ENCODE measurements at places on chromosomes 4 and X. TPM values are rescaled to one million over a fixed set of nuclear protein-coding genes. Genes with fewer than 3 reads are reported as not detected.

The FHDC1 gene
- total RNA-seq: 0.78 TPM

The USP17L18 gene
- not detected for total RNA-seq

DNA sequence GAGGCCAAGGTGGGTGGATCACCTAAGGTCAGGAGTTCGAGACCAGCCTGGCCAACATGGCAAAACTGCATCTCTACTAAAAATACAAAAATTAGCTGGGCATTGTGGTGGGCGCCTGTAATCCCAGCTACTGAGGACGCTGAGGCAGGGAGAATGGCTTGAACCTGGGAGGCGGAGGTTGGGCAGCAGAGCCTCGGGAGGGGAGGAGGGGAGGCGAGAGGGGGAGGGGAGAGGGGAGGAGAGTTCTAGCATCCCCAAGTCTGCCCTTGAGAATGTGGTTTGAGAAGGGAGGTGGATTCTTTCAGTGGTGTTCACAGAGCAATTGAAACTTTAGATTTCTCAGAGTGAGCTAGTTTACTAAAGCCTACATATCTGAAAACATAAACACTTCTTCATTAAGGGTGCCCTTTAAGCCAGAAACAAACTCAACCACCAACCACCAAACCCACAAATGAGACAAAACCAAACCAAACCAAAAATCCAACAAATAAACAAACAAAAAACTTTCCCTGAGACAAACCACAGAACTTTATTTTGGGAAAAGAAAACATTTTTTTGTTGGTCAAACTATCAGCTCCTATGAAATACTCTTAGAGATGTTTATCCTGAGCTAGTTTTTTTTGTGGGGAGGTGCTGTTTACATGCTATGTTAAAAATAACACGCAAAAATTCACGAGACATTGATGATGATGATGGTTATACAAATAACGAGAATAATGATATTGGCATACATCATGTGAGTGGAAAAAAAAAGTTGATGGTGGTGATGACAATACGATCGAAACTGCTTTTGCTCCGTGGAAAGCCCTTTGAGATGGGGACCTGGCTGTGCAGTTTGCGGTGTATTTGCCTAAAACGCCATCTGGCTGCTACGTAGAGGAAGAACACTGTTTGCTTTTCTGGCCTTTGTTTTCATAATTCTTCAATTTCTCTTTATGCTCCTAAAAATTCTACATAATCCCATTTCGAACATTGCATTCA, 98.2 kb upstream of the PRKX start:
- H3K36me3 ChIP-seq: no peaks in the 10 kb centered on the region
- no peaks in the 10 kb centered on the region for H3K27me3 ChIP-seq
- DNase-seq: peak; percentile 21
- H3K27ac ChIP-seq: no peak overlapping the region
- H3K4me1 ChIP-seq: no peaks in the 10 kb centered on the region
- no peak overlapping the region for H3K4me3 ChIP-seq

GRCh38 chr4:189445613-189446012, 495.1 kb upstream of the FRG1 start:
- H3K27ac ChIP-seq: no peak overlapping the region
- no peaks in the 10 kb centered on the region for H3K36me3 ChIP-seq
- H3K4me1 ChIP-seq: peaks cover 7% of the 10 kb centered on the region
- H3K4me3 ChIP-seq: no peak overlapping the region

GRCh38 chr4:26836539-26836938, 24.1 kb upstream of the STIM2 start:
- DNase-seq: no peak
- H3K27ac ChIP-seq: no peak overlapping the region
- H3K27me3 ChIP-seq: no peaks in the 10 kb centered on the region
- no peaks in the 10 kb centered on the region for H3K36me3 ChIP-seq

DNA sequence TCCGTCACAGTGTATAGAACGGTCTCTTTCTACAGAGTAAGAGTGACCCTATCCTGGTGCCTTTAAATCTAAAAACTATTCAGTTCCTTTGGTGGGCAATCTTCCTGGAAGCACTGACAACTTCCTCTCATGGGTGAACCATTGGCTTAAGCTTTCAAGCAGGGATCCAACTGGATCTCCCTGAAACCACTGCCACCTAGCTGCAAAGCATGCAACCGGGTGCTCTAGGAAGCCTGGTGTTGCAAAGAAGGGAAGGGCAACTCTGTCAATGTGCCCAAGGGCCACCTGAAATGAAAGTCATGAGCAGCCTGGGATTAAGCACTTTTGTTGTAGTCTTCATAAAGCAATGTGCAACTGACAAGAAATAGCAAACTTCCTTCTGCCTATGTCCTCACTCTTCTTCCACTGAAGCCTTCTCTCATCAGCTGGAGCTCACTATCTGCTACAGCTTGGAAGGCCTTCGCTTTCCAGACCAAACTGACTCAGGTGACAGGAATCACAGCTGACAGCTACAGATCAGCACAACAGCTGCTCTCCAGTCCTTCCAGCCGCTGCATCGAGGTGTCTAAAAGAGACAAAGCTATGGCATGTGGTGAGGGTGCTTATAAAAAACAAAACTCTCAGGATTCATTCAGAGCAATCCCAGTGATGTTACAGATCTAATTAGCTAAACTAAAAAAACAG, 46.1 kb downstream of the SETD7 start:
- H3K4me3 ChIP-seq: no peak overlapping the region
- DNase-seq: peak; percentile 33
- no peak overlapping the region for H3K27ac ChIP-seq

DNA sequence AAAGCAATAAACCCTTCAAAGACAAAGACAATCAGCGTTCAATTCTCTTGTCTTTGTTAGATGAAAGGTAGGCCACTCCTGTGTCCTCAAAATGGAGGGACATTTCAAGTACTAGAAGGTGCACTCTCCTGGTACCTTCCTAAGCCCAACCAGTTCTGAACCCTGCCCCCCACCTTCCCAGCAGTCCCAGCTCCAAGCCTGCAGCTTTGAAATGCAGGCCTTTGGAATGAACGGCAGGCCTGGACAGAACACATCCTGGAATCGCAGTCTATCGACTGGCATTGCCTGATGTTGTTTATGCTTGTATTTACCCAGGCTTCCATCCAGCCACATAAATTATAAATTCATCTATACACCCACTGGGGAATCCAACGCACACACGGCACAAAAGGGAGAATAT, 47.4 kb downstream of the RASGEF1B start:
- no peaks in the 10 kb centered on the region for H3K36me3 ChIP-seq
- no peak overlapping the region for H3K27ac ChIP-seq
- H3K4me1 ChIP-seq: no peaks in the 10 kb centered on the region
- H3K27me3 ChIP-seq: no peaks in the 10 kb centered on the region
- DNase-seq: no peak

DNA sequence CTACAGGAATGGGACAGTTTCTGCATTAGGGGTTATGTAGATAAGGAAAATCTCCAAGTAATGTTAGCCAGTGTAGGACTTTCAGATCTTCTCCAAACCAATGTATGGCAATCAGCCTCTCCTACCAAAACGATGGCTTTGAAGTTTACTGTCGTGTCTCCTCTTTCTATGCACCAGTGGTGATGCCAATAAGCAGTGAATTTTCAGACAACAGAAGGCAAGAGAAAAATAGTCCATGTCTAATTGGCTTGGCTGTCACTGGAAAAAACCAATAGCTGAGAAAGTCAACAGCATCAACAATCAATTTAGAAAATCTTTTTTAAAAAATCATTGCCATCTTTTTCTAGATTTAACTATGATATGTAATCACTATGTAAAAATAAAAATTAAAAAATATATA, 35.0 kb downstream of the LIMCH1 start:
- no peak for DNase-seq
- no peaks in the 10 kb centered on the region for H3K4me1 ChIP-seq
- no peak overlapping the region for H3K4me3 ChIP-seq
- no peak overlapping the region for H3K27ac ChIP-seq
- no peaks in the 10 kb centered on the region for H3K36me3 ChIP-seq

DNA sequence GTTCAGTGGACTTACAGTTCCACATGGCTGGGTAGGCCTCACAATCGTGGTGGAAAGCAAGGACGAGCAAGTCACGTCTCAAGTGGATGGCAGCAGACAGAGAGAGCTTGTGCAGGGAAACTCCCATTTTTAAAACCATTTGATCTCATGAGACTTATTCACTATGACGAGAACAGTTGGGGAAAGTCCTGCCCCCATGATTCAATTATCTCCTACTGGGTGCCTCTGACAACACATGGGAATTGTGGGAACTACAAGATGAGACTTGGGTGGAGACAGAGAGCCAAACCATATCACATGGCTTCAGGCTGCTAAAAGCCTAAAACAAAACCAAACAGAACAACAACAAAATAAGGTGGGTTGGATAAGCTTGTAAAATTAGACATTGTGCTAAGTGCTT, 194.4 kb upstream of the CPEB2 start:
- no peaks in the 10 kb centered on the region for H3K27me3 ChIP-seq
- no peak overlapping the region for H3K4me3 ChIP-seq
- no peak overlapping the region for H3K27ac ChIP-seq
- DNase-seq: no peak
- no peaks in the 10 kb centered on the region for H3K36me3 ChIP-seq

Data from pancreas (tissue), 10 donors.